ENCODE measurements at places on chromosomes 6 and 20. TPM values are rescaled to one million over a fixed set of nuclear protein-coding genes. Genes with fewer than 3 reads are reported as not detected.
A peak's percentile ranks its signal among the peaks of the same experiment; 100 is the strongest.

The FGD2 gene
- 22.3 TPM for total RNA-seq

The GJA10 gene
- not detected for total RNA-seq

The KHDC1L gene
- 0.45 TPM for total RNA-seq

The FAM110A gene
- total RNA-seq, result 25.1 TPM

The L3MBTL1 gene
- 15.4 TPM for total RNA-seq

The CALHM6 gene
- total RNA-seq, result 7.9 TPM

The HLA-DPA1 gene
- 135 TPM for total RNA-seq

The NOTCH4 gene
- total RNA-seq, result 2.7 TPM

The FOXS1 gene
- not detected for total RNA-seq

The PPP1R16B gene
- total RNA-seq, result 53.7 TPM

The DDO gene
- total RNA-seq, result 0.50 TPM

The GPSM3 gene
- 216 TPM for total RNA-seq

The TPX2 gene
- total RNA-seq, result 4.2 TPM

The EEF1A2 gene
- total RNA-seq, result 0.14 TPM

The GRM1 gene
- total RNA-seq, result not detected

The DDX43 gene
- 1.2 TPM for total RNA-seq

The NOX3 gene
- total RNA-seq, result not detected

- no peak for DNase-seq
Observed at GRCh38 chr6:137677709-137678108, 183.5 kb upstream of the OLIG3 start.

DNA sequence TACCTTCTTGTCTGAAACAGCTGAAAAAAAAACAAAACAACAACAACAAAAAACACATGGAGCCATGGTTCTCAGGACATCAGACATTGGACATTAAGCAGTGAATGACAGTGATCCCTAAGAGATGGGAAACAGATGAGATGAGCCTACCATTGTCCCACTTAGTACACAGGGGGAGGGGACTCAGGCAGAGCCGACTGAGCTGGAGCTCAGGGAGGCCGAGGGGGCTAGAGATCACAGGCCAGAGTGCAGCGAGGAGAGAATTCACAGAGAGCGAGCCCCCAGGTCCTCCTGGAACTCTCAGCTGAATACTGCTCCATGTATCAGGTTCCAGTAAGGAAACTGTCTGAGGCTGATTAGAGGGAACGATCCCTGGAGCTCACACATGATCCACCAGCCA lies 134.6 kb downstream of the GRM4 start:
- no peak for DNase-seq

DNA sequence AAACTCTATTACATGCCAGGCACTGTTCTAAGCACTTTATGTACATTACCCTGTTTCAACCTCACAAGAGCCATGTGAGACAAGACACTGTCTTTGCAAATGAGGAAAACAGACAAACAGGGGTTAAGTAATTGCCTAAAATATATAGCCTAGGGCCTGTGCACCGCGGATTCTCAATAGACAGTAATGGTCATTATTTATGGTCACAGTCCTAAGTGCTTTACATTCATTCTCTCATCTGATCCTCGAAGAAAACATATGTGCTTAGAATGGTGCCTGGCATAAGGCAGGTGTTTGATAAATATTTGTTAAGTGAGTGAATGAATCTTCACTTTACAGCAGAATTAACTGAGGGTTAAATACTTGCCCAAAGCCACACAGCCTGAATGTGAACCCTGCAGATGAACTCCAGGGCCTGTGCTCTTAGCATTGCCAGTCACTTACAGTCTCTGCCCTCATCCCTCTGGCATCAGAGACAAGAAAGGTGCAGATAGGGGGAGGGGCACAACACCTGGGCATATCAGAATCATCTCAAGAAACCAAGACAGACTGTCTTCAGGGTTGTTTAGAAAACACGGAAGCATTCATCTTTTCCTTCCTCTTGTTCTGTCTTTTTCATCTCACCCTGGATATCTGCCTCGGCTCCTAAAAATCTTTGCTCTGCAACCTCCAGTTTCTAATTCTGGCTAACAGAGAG lies 92.8 kb upstream of the SASH1 start:
- no peak for DNase-seq

DNA sequence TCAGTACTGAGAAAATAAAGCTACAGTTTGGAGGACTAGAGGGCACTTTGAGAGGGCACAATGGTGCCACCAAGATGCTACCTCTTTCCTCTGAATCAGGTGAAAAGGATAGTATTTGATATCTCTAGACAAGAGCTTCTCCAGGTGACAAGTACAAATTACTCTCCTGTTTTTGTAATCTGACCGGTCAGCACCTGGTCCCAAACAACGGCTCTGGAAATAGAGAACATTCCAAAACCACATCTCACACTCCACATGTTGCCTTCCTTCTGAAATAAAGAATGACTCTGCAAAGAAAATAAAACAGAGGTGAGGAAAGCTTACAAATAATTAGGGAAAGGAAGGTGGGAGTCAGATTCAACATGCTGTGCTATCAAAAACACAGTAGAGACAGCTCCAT lies 51.3 kb upstream of the CITED2 start:
- no peak for DNase-seq

- DNase-seq, result no peak
Observed at GRCh38 chr6:80530103-80530502, 423.6 kb downstream of the BCKDHB start.

DNA sequence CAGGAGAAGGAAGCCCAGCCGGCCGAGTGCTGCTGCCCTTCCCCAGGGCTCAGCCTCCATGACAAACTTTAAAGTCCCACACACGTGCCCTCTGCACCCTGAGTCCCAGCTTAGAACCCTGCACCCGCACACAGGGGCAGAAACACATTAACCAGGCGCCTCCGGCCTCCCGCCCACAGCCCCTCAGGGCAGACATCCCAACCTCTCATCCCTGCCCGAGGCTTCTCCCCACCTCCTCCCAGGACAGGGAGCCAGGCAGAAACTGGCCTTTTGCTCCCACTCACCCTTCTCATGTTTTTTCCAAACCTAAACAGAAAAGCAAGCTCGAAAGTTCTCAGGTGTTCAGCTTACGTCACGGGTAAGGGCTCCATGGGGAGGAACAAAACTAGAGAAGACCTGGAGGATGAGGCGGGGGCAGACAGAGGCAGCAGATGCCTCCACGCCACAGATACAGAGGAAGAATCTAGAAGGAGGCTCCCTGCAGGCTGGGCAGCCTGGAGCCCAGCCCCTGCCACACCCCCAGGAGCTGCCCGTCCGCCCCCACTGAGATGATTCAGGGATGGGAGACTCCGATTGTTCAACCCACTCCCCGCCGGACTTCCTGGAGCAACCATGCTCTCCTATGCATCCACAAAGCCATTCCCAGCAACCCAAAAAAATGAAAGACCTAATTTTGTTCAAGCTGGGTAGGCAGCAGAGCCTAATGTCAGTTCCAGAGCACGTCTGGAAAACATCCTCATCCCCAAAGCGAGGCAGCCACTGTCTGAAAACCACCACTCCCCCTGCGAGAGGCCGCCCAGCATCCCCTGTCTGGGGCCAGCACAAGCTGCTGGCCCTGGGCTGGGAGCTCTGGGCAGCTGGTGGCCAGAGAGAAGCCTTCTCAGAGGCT lies 8.8 kb downstream of the KCNQ2 start:
- DNase-seq, result no peak

- no peak for DNase-seq
Observed at GRCh38 chr6:14458669-14459266, 341.2 kb downstream of the CD83 start.

DNA sequence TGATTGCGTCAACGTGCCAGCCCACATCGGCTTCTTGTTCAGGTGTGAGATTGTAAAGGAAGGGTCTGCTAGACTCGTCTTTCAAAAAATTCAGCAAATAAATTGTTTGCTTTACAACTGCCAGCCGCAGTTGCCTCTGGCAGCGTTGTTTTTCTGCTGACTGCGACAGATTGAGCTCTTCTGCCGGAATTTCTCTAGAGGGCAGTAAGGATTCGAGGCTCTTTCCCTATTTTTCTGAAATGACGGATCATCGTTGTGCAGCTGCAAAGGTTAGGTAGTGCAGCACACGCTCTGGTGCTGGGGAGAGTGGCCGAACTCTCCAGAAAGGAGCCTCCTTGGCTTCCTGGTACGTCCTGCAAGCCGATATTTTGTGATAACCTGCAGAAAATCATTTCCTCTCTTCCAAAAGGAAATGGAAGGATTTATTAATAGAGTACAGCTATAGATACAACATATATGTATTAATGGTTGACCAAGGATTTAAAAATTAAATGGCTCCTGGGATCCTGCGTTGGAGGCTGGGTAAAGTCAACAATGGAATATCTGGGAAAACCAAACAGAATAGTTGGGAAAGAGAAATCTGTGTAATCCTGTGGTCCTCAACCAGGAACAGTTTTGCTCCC lies 121.9 kb upstream of the ZFP64 start:
- no peak for DNase-seq

- DNase-seq, result no peak
Observed at GRCh38 chr6:16651871-16652270, 109.4 kb downstream of the ATXN1 start.

DNA sequence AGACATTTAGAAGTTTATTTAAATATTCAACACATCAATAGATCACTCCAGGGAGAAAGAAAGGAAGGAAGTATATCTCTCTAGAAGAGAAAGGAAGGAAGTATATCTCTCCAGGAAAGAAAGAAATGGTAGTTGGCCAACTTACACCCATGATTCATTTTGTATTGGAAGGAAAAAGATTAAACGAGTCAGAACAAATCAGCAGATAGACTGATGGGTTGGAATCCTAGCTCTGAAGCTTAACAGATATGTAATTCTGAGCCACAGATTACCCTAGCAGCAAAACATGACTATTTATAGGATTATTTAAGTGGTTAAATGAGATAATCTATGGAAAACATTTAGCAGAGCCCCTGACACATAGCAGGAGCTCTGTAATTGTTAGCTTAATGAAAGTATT lies 27.1 kb downstream of the COL12A1 start:
- DNase-seq, result no peak

DNA sequence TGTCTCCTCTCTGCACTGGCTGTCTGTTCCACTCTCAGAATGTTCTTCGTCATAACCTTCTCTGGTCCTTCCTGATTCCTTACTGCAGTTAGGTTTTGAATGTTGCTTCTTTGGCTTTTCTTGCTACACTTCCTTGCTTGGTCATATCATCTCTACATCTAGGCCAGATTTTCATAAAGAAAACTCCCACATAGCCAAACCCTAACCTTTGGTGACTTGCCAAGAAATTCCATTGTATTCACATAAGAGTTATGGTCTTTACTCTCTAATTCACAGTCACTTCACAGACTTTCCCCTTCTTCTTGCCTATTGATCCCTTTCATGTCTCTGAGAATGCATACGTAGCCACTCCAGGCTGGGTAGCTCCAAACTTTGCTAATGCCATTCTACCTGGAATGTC lies 41.9 kb upstream of the SIM1 start:
- DNase-seq, result no peak

DNA sequence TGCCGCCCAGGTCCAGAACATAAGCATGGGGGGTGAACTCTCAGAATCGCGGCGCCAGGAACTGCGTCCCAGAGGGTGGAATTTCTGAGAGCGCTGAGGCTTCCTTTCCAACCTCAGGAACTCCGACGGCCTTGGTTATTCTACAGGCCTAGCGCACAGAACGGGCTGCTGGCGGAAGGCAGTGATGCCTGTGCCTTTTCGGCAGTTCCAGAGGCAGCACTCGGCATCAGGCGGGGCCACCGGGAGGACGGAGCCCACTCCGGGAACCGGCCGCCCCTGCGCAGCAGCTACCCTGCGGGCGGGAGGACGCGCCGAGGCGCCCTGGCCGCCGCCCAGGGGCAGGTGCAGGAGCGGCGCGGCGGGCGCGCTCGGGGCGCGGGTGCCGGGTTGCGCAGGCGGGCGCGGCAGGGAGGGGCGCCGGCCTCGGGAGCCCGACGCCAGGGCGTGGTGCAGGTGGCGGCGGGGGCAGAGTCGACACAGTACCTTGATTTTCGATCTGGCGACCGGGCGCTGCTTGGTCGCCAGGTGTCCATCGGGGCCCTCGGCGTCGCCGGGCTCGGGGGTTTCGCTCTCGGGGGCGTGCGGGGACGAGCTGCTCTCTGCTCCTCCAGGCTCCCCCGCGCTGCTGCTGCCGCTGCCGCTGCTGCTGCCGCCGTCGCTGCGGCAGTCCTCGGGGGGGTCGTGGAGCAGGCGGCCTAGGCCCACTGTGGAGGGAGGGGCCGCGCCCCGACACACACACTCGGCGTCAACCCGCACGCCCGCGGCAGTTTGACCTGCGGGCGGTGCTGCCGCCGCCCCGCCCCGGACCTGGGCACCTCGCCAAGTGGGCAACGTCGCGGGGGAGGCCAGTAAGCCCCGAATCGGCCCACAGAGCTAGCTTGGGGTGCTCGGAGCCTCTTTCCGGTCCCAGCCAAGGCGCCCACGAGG lies 1.3 kb downstream of the OVOL2 start:
- DNase-seq, result no peak

- DNase-seq, result no peak
Observed at GRCh38 chr6:18536591-18537055, 149.5 kb downstream of the RNF144B start.

- no peak for DNase-seq
Observed at GRCh38 chr6:7060769-7061516, 46.8 kb upstream of the RREB1 start.

- DNase-seq, result no peak
Observed at GRCh38 chr6:91786474-91787184, 1199.8 kb upstream of the MAP3K7 start.

GRCh38 chr6:160883560-160883959 lies 108.0 kb upstream of the MAP3K4 start:
- DNase-seq, result no peak

GRCh38 chr6:41789390-41789724 lies 1.9 kb downstream of the TOMM6 start:
- DNase-seq, result no peak

DNA sequence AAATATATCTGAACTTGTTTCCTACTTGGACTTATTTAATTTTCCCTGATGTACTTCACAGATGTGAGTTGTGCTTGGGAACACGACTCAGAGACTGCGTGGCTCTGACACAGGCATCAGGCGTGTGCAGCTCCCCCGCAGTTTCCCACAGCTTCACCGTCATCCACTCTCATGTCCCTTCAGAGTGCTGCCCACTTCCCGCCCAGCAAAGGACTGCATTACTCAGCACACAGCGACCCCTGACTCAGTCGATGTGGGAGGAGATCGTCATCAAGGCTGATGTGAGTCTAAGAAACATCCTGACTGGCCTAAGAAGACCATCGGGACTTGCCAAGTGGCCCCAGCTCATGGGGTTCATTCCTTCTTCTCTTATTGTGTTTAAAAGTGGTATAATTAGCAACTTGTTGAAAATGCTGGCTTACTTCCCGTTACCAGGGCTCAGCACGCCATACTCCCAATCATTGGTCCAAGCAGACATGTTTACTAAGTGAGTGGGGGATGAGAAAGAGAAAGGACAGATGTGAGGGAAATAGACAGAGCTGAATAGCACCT lies 539.4 kb upstream of the JARID2 start:
- DNase-seq, result peak; percentile 23

- DNase-seq, result no peak
Observed at GRCh38 chr6:92684386-92684785, 735.0 kb downstream of the EPHA7 start.
